NCI-H1105 (cell line): ENCODE measurements at places on chromosomes 5 and 9.

DNA sequence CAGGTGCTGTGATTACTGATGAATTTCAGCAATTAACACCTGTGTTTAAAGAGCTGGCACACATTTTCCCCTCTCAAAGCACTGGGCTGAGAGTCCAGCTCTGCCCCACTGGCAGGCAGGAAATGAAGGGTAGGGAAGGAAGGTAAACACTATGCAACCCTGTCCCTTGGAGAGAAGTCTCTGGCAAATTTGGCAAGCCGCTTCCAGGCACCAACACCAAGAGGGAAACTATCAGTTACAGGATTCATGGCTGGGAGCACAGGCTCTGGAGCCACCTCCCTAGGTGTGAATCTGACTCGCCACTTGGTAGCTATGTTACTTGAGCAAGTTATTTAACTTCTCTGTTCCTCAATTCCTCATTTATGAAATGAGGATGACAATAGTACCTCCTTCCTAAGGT lies 3.3 kb downstream of the ANKS6 start:
- DNase-seq: no peak

DNA sequence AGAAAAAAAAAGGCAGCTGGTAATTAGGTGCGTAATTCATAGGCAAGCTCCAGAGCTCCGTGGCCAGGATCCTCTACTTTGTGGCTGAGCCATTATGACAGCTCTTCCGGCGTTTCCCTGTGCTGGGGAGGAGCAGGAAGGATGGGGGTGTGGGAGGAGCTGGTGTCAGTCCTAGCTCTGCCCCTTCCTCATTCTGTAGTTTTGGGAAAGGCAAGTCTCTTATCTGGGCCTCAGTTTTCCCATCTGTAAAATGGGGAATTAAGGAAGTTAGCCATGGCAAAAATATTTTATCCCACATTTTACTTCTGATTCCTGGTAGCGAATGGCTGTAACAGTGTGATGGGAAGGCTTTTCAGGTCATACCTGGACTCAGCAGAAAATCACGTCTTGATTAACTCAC lies 81.1 kb downstream of the SEC61B start:
- no peak for DNase-seq

GRCh38 chr9:36023260-36024048 lies 13.3 kb upstream of the RECK start:
- peak; percentile 55 for DNase-seq

DNA sequence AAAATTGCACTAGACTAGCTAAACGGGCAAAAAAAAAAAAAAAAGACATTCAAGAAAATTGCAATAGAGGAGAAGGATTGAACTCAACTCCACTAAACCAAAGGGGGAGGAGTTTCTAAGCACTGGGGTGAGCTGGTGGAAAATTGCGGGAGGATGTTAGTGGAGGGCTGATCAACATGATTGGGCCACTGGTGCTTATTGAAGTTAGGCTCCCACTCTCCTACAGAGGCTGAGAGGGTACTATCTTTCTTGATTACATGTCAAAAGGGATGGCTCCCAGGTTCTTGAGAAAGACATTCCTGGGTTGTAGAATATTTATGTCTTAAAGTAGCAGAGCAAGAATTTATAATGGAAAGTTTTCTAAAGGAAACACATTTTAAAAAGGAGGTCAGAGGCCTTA lies 38.0 kb downstream of the CAMK4 start:
- DNase-seq: no peak

- DNase-seq: no peak
These were observed 2.0 kb downstream of the RHOBTB3 start for GRCh38 chr5:95733107-95733665.

DNA sequence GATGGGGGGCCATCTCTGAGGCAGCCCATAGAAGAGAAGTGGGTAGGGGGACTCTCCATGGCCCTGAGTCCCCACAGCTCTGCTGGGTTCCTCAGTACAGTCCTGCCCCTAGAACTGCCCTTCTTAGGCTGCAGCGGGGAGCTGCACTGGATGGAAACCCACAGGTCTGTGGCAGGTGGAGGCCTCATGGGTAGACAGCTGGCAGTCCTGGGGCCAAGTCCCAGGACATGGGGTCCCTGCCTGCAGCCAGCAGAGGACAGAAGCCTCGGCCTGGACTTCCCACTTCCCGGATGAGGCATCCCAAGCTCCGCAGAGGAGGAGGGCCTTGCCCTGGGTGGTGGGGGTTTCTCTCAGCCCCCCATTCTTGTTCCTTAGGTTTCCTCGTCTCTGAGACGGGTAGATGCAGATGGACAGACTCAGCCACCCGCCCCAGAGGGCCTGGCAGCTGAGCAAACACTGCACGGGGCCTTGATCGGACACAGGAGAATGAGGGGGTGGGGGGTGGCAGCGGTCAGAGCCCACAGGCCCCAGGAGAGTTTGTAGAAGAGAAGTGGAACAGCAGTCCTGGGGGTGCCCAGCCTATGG lies 153.8 kb downstream of the C9orf50 start:
- no peak for DNase-seq

GRCh38 chr5:71533615-71534014 lies 53.5 kb upstream of the MCCC2 start:
- no peak for DNase-seq

- DNase-seq: no peak
These were observed 122.8 kb downstream of the TMEM161B start for GRCh38 chr5:88145611-88146467.

GRCh38 chr5:73793911-73794310 lies 167.9 kb downstream of the ARHGEF28 start:
- no peak for DNase-seq

- DNase-seq: no peak
These were observed 79.1 kb downstream of the LRSAM1 start for GRCh38 chr9:127530206-127530941.

- DNase-seq: no peak
These were observed 251.8 kb upstream of the DMRT1 start for GRCh38 chr9:589723-590122.

GRCh38 chr5:158629591-158630312 lies 470.0 kb downstream of the EBF1 start:
- DNase-seq: no peak

- DNase-seq: no peak
These were observed 180.6 kb downstream of the SNCAIP start for GRCh38 chr5:122492675-122493074.

DNA sequence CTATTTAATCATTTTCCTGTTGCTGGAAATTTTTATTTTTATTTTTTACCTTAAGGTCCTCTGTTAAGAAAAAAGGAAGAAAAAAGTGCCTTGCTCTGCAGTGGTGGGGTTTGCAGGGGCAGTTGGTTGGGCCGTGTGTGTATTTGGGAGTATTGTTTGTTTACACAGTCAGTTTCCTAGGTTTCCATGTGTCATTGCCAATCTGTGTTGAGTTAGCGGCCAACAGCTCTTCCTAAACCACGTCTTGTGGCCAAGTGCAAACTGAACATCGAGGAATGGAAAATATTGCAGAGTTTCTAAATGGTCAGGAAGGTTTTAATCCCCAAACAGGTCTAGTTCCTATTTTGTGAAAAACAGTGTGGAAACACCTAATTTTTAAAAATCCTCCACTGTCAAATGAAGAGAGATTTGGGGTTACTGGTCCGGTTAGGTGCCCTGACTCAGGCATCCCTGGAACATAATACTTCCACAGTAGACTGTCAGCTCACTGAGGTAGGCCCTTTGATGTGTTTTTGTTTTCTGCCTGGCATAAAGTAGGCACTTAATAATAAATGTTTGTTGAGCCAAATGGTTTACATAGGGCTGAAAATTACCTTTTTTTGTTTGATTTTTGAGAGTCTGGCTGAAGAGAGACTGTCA lies 37.0 kb downstream of the MAMDC2 start:
- peak; percentile 52 for DNase-seq

- DNase-seq: no peak
These were observed 40.4 kb upstream of the HRH2 start for GRCh38 chr5:175617447-175617846.

GRCh38 chr5:132220491-132220890 lies 7.2 kb downstream of the P4HA2 start:
- DNase-seq: no peak
